ENCODE measurements at places on chromosomes 3 and 15. TPM values are rescaled to one million over a fixed set of nuclear protein-coding genes. Genes with fewer than 3 reads are reported as not detected.

- peak; percentile 74 for DNase-seq
Measured at GRCh38 chr15:55267401-55268175, 22.0 kb downstream of the RAB27A start.

DNA sequence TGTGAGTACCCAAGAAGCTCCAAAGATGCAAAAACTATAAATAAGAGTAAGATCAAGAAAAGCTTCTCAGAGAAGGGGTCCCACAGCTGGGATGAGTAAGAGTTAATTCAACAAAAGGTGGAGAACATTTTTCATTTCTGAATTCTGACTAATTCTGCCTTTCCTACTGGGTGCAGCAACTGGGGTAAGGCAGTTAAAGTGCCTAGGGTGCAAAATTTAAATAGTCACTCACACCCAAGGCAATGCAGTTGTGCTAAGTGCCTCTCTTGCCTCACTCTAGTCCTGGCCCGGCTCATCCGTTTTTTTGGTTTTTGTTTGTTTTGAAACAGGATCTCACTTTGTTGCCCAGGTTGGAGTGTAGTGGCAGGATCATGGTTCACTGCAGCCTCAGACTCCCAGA lies 240.2 kb downstream of the TP63 start:
- no peak for DNase-seq

DNA sequence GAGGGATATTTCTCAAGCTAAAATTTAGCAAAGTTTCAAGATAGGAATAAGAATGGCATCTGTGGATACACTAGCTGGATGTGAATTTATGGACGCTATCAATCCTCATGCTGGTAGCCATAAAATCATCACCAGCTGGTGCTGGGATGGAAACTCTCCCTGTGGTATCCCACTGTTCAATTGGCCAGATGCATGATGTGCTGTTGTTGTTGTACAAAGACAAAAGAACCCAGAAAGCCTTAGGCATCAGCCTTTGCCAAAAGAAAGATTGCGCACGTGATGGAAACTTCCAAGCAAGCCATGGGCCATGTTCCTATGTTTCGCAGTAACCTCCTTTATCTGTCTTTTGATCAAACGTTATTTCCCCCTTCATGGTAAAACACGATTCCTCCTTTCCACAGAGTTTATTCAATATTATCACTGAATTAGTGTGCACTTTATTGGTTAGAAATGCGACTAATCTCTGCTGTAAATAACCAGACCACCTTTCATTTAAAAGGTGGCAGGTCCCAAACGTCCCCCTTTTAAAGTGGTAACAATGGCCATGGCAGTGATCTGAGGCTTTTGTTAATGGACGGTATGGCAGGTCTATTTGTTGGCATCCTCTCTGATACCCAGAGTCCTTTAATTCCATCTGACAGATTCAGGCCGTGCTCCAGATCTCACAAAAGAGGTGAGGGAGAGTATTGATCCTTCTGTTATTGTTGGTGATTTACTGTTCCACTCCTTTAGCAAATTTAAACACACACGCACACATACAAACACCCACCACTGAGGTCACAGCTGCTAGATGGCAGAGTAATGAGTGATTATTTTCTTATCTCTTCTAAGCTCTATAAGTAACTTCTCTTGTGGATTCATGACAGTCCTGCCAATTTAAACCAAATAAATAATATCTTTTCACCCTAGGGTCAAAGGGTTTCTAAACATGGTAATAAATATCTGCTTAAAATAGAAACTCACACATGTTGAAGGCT lies 291.2 kb upstream of the KCNMB2 start:
- no peak for DNase-seq

Gene PPARG
- 1.6 TPM for total RNA-seq
